ENCODE measurements at places on chromosomes 13 and 19.

GRCh38 chr13:94556041-94556440 lies 39.9 kb downstream of the TGDS start:
- DNase-seq = no peak

GRCh38 chr13:100809129-100809390 lies 134.5 kb upstream of the TMTC4 start:
- DNase-seq = no peak

DNA sequence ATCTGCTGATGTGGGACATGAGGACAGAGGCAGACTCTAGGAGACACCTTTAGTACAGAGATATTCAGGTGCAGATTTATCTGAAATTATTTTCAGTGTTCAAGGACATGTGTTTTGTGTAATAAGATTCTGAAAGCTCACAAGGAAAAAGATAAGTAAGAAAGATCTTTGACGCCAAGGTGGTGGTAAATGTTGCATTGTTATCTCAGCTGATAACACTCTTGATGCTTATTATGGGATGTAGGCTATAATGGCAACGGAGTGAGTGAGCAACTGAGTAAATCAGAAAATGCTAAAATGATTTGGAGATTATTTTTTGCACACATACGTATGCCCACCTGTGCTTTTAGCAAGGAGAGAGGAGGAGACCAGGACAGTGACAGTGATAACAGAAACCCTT lies 510.9 kb downstream of the KLF12 start:
- no peak for DNase-seq

GRCh38 chr13:76293751-76294150 lies 592.5 kb downstream of the KCTD12 start:
- no peak for DNase-seq

DNA sequence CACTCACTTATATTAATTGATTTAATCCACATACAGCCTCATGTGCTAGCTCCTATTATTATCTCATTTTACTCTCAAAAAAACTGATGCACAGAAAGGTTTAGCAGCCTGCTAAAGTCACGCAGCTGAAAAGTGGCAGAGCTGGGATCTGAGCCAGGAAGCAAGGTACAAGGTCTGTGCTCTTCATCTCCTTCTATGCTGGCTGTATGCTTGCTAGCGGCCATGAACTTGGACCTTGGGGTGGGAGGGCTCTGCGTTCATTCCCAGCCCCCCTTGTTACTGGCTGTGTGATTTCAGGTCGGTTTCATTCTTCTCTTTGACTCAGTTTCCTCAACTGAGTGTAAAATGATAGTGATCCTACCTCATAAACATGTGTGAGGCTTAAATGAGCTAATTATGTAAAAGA lies 69.8 kb downstream of the ALOX5AP start:
- no peak for DNase-seq

DNA sequence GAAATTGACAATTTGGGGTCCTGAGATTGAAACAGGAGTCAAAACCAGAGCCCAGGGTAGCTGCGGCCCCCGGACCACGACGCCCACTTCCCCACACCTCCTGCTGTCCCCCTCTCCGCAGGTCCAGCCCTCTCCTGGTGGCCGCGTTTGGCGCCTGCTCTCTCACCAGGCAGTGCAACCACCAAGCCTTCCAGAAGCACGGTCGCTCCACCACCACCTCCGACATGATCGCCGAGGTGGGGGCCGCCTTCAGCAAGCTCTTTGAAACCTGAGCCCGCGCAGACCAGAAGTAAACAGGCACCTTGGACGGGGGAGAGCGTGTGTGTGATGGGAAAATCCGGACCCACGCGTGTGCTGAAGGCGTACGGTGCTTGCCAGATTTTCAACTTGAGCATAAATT lies 22.9 kb downstream of the NAXD start:
- no peak for DNase-seq

DNA sequence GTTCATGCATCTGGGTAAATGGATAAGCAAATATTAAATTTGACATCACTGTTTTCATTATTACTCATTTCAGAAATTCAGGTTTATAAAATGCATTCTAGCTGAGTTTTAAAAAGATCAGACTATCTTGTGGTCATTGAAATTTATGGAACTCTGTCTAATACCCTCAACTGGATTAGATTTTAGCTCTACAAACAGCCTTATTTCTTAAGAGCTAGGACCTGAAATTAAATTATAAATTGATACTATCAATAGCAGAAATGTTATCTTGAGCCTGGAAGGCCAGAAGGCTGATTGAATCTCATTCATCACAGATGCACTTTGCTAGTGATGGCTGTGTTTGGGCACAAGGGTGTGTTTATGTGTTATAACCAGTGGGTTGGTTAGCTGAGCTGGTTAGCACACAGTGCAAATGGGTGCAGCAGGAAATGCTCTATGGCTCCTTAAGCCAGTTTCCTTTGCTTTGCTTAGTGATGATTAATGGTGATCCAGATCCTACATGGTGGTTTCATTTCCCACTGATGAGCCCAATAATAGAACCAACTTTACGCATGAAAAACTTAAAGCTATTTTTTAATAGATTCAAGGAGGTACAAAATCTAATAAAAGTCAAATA lies 310.8 kb upstream of the KLF12 start:
- no peak for DNase-seq

- no peak for DNase-seq
These were observed 28.0 kb upstream of the ZNF835 start for GRCh38 chr19:56699552-56699951.

DNA sequence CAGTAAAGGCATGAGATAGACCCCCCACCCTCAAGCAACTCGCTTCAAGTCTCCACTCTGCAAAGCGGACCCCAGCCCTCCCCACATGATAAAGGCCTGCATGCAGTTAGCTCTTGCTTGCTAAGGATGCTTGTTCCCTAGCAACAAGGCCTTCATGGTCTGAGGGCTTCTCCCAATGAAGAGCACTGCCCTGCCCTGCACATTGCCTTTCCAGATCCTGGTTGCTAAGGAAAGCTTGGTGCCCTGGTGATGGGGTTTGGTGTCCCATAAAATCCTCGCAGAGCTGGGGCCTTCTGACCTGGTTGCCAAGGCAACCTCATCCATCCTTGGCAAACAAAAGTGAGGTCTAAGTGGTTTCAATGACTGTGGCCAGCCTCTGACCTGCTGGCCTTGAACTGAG lies 6.0 kb downstream of the DBP start:
- DNase-seq = no peak

- DNase-seq = no peak
These were observed 543.3 kb downstream of the FGF9 start for GRCh38 chr13:22214184-22214583.

DNA sequence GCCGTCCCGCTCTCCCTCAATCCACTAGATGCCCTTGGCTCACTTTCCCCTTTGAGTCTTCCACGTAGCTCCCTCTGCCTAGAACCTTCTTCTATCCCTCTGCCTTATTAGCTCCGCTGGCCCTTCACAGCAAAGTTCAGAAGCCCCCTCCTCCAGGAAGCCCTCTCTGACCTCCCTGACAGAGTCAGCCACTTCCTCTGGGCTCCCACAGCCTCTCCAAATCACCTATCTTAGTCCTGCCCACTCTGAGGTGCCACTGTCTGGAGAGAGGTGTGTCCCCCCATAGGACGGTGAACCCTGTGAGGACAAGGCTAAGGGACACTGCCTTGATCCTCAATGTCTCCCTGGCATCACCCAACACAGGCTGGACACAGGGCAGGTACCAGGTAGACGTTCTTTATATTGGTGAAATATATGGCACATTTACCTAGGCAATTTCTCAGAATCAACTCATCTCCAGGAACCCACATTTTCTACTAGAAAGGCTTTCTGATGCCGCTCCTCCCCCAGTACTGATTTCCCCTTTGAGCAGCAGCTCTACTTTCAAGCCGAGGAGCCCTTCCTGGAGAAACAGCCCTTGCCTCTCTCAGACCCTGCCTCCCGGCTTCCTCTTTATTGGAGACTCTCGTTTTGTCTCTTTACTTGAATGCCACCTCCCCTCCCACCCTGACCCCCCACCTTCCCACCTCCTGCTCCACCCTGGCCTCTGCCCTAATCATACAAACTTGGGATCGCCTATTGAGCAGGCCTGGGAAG lies 3.4 kb upstream of the TGFB1 start:
- DNase-seq = no peak

GRCh38 chr13:99859178-99860177 lies 112.1 kb downstream of the ZIC5 start:
- no peak for DNase-seq

Measured in ACHN (cell line).